ENCODE measurements at places on chromosomes 5 and 9. TPM values are rescaled to one million over a fixed set of nuclear protein-coding genes. Genes with fewer than 3 reads are reported as not detected.

Gene EGFLAM
- total RNA-seq: 0.08 TPM

Gene GGTA1
- total RNA-seq: not detected

Gene FCHO2
- 8.9 TPM for total RNA-seq

Gene DNM1
- 2.2 TPM for total RNA-seq

Gene PPP2R2B
- total RNA-seq: not detected

Gene ORM1
- total RNA-seq: not detected

Gene SEMA5A
- 9.1 TPM for total RNA-seq

Gene LAMC3
- not detected for total RNA-seq

Gene GAS1
- total RNA-seq: 2.3 TPM

Gene OLFM1
- 23.4 TPM for total RNA-seq

Gene PDE6A
- total RNA-seq: not detected

Gene STING1
- 49.2 TPM for total RNA-seq

Gene PCDHB7
- total RNA-seq: 0.85 TPM

DNA sequence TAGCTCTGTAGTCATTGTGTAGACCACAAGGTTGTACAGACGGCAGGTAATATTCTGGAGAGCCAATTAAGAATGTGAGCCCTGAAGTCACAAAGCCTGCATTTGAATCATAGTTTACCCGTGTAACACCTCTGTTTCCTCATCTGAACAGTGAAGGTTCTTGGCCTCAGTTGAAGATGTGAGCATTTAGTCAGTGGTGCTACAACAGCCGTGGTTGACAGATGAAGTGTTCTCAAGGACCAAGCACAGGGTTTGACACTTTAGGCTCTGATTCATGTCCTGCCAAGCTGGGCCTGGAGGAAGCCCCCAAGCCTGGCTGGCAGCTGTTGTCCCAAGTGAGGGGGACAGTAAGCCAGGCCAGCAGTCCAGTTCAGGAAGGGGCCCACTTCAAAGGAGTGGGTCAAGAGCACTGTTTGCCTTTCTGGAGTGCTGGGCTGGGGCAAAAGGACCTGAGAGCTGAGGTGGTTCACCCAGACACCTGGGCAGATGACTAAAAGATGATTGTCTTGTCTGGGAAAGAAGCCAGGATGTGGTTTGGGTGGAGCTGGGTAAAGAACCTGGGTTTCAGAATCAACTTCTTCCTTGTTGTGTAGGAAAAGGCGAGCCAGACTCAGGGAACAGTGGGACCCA, 20.7 kb downstream of the FAXDC2 start:
- H3K27me3 ChIP-seq: no peaks in the 10 kb centered on the region
- peaks cover 7% of the 10 kb centered on the region for H3K36me3 ChIP-seq
- no peak for DNase-seq
- no peaks in the 10 kb centered on the region for H3K4me1 ChIP-seq

GRCh38 chr5:177354711-177355110, 3.0 kb upstream of the RGS14 start:
- DNase-seq: no peak
- H3K4me1 ChIP-seq: peaks cover 22% of the 10 kb centered on the region
- H3K36me3 ChIP-seq: peaks cover 11% of the 10 kb centered on the region
- no peak overlapping the region for H3K27ac ChIP-seq
- H3K27me3 ChIP-seq: no peaks in the 10 kb centered on the region

GRCh38 chr9:95057101-95057500, 260.4 kb downstream of the FANCC start:
- no peak for DNase-seq
- peak overlapping the region; percentile 60 for H3K27ac ChIP-seq
- H3K4me3 ChIP-seq: 0 out of 2 replicates have a peak overlapping the region, but pooled peaks have one; percentile 4
- H3K27me3 ChIP-seq: no peaks in the 10 kb centered on the region
- H3K36me3 ChIP-seq: peaks cover 30% of the 10 kb centered on the region
- H3K4me1 ChIP-seq: peaks cover 61% of the 10 kb centered on the region

DNA sequence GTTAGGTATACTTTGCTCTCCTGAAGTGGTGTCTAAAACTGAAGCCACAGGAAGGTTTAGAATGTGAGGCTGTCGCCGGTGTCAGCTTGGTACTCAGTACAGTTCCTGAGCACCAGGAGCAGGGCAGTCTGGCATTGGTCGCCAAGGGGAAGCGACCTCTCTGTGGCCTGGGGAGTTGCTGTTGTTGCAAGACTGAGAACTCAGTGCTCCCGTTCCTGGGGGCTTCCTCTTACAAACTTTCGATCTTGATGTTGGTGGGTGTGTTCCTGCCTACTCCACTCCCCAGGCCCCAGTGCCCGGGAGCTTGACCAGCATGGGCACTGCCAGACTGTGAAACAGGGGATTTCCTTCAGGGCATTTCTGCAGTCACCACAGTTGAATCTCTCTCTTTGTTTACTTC, 52.4 kb upstream of the PPARGC1B start:
- H3K36me3 ChIP-seq: no peaks in the 10 kb centered on the region
- H3K4me1 ChIP-seq: no peaks in the 10 kb centered on the region
- H3K27ac ChIP-seq: no peak overlapping the region
- no peak overlapping the region for H3K4me3 ChIP-seq
- no peak for DNase-seq

GRCh38 chr5:14040542-14040941, 96.1 kb upstream of the DNAH5 start:
- H3K27ac ChIP-seq: no peak overlapping the region
- no peak overlapping the region for H3K4me3 ChIP-seq
- H3K27me3 ChIP-seq: no peaks in the 10 kb centered on the region
- no peak for DNase-seq
- H3K36me3 ChIP-seq: no peaks in the 10 kb centered on the region
- H3K4me1 ChIP-seq: peaks cover 40% of the 10 kb centered on the region

DNA sequence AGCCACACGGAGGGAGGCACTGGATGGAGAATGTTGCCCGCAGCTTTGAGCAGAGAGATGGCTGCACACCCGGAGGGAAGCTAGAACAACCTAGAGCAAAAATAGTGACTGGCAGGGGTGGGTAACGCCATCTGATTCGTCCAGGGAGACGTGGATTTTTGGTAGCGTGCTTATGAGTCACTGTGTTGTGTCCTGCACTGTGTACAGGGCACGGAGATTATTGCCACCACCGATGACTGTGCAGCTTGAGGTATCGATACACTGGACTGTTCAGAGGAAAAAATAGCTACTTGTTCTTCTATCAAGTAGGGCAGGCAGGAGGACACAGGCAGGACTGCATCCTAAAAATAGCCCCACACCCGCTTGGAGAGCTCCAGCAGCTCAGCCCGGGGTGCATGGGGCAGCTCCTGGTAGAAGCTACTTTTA, 6.0 kb downstream of the UBE2QL1 start:
- H3K4me3 ChIP-seq: no peak overlapping the region
- no peak overlapping the region for H3K27ac ChIP-seq
- H3K36me3 ChIP-seq: no peaks in the 10 kb centered on the region
- no peaks in the 10 kb centered on the region for H3K4me1 ChIP-seq
- no peak for DNase-seq
- peaks cover 48% of the 10 kb centered on the region for H3K27me3 ChIP-seq

- H3K4me1 ChIP-seq: no peaks in the 10 kb centered on the region
- no peaks in the 10 kb centered on the region for H3K36me3 ChIP-seq
- no peak overlapping the region for H3K27ac ChIP-seq
- H3K4me3 ChIP-seq: no peak overlapping the region
- no peak for DNase-seq
Measured at GRCh38 chr5:173138707-173139106, 5.6 kb upstream of the BNIP1 start.

DNA sequence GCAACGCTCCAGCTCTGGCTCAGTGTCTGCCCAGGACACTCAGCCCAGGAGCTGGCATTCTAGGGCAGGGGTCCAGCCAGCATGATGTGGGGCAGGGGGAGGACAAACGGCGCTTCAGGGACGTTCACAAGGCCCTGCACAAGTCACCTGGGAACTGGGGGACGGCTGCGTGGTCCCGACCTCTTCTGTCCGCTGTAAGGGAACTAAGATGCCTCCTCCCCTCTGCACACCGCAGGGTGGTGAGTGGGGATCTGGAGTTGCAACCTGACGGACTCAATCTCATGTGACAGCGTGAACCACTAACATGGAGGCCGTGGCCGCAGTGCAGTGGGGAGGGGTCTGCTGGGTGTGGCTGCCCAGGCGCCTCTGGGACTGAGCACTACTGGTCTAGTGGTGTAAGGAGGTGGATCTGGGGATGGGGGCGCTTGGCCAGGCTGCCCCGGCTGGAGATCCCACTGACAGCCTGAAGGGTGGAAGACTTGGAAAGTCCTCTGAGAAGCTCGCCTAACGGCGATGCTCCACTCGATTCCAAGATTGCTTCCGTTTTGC, 88.0 kb upstream of the RAPGEF1 start:
- H3K36me3 ChIP-seq: no peaks in the 10 kb centered on the region
- H3K4me3 ChIP-seq: no peak overlapping the region
- H3K27me3 ChIP-seq: peaks cover 30% of the 10 kb centered on the region
- H3K27ac ChIP-seq: no peak overlapping the region

- no peak overlapping the region for H3K27ac ChIP-seq
- H3K27me3 ChIP-seq: no peaks in the 10 kb centered on the region
- no peak overlapping the region for H3K4me3 ChIP-seq
- H3K36me3 ChIP-seq: no peaks in the 10 kb centered on the region
- no peaks in the 10 kb centered on the region for H3K4me1 ChIP-seq
- no peak for DNase-seq
Measured at GRCh38 chr5:97601651-97602050, 418.6 kb upstream of the RIOK2 start.

DNA sequence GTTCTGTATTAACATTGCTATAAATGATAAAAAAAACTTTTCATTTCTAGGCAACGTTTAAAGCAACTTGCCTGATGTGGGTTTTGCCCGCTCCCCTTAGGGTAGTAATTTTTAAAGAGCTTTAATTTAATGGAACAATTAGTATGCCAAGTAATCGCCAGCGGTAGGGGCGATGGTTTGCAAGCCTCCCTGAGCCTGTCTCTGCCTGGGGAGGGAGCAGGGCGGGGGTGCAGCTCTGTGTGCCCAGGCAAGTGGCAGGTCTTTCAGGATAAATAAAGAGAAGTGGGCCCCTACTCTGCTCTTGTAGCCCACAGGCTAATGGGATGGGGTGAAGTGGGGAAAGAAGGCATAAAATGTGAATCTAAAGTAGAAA, 13.8 kb upstream of the TGFBI start:
- H3K4me1 ChIP-seq: peaks cover 76% of the 10 kb centered on the region
- no peak overlapping the region for H3K4me3 ChIP-seq
- H3K27ac ChIP-seq: no peak overlapping the region
- no peaks in the 10 kb centered on the region for H3K27me3 ChIP-seq

- no peak overlapping the region for H3K4me3 ChIP-seq
- H3K27me3 ChIP-seq: no peaks in the 10 kb centered on the region
- H3K27ac ChIP-seq: no peak overlapping the region
- H3K4me1 ChIP-seq: no peaks in the 10 kb centered on the region
Measured at GRCh38 chr5:124110942-124111341, 599.0 kb downstream of the CSNK1G3 start.

DNA sequence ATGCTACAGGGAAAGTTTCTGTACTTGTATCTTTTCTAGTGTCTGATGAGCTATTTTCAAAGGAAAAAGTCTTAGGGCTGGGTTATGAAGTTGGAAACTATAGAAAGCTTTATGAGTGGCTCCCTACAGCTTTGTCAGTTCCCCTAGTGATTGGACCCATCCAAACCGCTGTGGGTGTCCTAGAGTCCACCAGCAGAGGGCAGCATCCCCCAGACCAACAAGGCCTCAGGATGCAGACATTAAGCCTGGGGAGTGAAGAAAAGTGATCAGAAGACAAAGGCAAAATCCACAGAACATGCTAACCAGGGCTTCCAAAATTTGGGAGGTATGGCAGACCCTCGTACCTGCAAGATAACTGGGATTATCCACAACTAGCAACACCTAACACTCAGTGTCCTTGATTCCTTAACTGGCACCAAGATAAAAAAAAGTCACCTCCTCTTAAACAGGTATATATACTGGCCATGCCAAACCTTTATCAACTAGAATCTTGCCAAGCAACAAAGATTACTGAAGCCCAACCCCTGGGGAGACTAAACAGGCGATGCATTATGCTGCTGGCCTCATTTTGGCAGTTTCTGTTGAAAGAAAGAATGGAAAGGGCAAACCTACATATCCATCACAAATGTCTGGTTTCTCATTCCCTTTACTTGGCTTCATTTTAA, 110.4 kb upstream of the NR5A1 start:
- no peak overlapping the region for H3K27ac ChIP-seq
- peaks cover 28% of the 10 kb centered on the region for H3K4me1 ChIP-seq
- H3K36me3 ChIP-seq: no peaks in the 10 kb centered on the region
- no peak overlapping the region for H3K4me3 ChIP-seq
- peak; percentile 73 for DNase-seq

- no peak overlapping the region for H3K27ac ChIP-seq
- no peaks in the 10 kb centered on the region for H3K4me1 ChIP-seq
- no peaks in the 10 kb centered on the region for H3K36me3 ChIP-seq
- no peaks in the 10 kb centered on the region for H3K27me3 ChIP-seq
- DNase-seq: no peak
- H3K4me3 ChIP-seq: no peak overlapping the region
Measured at GRCh38 chr5:74342948-74343682, 297.4 kb downstream of the ENC1 start.

DNA sequence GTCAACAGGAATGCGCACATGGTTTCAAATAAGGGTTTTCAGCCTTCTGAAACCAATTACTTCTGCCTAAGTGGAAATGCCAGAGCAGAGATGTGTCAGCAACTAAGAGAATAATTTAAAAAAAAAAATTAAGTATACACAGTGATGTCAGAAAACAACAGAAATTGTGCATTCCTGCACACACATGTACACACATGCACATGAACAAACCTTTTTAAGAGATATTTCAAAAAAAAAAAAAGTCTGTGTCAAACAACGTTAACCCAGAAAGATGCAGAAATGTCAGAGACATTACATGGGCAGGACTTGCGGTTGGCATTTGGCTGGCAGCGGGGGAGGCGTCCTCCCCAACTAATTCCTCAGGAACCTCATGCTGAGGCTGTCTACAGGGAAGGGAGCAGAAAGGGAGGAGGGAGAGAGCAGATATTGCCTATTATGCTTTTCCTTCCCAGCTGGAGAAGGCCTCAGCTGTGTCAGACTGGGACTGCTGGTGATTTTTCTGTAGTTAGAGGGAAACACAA, 536.9 kb upstream of the WWC1 start:
- no peak overlapping the region for H3K4me3 ChIP-seq
- no peaks in the 10 kb centered on the region for H3K36me3 ChIP-seq
- no peaks in the 10 kb centered on the region for H3K27me3 ChIP-seq
- no peak overlapping the region for H3K27ac ChIP-seq
- H3K4me1 ChIP-seq: peaks cover 6% of the 10 kb centered on the region

- no peaks in the 10 kb centered on the region for H3K36me3 ChIP-seq
- DNase-seq: no peak
- no peaks in the 10 kb centered on the region for H3K4me1 ChIP-seq
- H3K4me3 ChIP-seq: no peak overlapping the region
- no peak overlapping the region for H3K27ac ChIP-seq
- H3K27me3 ChIP-seq: no peaks in the 10 kb centered on the region
Measured at GRCh38 chr9:122058709-122059108, 34.4 kb downstream of the TTLL11 start.

GRCh38 chr5:44981708-44982107, 173.0 kb downstream of the MRPS30 start:
- no peaks in the 10 kb centered on the region for H3K4me1 ChIP-seq
- no peaks in the 10 kb centered on the region for H3K27me3 ChIP-seq
- H3K36me3 ChIP-seq: no peaks in the 10 kb centered on the region
- no peak for DNase-seq
- H3K4me3 ChIP-seq: no peak overlapping the region
- no peak overlapping the region for H3K27ac ChIP-seq

GRCh38 chr5:151659001-151659754, 27.5 kb downstream of the SPARC start:
- peaks cover 48% of the 10 kb centered on the region for H3K4me1 ChIP-seq
- H3K36me3 ChIP-seq: peaks cover 39% of the 10 kb centered on the region
- H3K27ac ChIP-seq: peak overlapping the region; percentile 53
- H3K4me3 ChIP-seq: no peak overlapping the region

Data from SJSA1 (cell line).